NCI-H1105 treated with DMSO at 0.1 percent for 48 hours (cell line): ENCODE measurements at places on chromosomes 7 and 10.
A peak's percentile ranks its signal among the peaks of the same experiment; 100 is the strongest.

- no peak for DNase-seq
Observed at GRCh38 chr10:98349508-98349922, 65.5 kb downstream of the PYROXD2 start.

- DNase-seq, result peak; percentile 54
Observed at GRCh38 chr7:33050535-33051318, 11.8 kb downstream of the NT5C3A start.

GRCh38 chr10:1169186-1169885 lies 113.2 kb downstream of the WDR37 start:
- DNase-seq, result no peak

- DNase-seq, result peak; percentile 73
Observed at GRCh38 chr7:39838326-39838725, 111.7 kb upstream of the CDK13 start.

DNA sequence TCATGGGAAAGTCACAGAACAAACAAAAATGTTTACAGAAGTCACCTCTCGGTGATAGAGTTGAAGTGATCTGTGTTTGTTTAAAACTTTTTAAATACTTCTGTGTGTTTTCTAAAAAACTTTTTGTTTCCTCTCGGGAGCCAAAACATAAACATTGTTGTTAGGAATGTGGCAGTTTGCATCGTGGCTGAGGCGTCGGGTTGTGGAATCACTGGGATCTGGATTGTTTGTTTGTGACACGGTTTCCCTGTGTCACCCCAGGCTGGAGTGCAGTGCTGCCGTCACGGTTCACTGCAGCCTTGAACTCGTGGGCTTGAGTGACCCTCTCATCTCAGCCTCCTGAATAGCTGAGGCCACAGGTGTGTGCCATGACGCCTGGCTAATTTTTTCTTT lies 29.0 kb upstream of the SUN1 start:
- DNase-seq, result no peak

GRCh38 chr10:61063034-61063433 lies 119.0 kb upstream of the RHOBTB1 start:
- no peak for DNase-seq

GRCh38 chr7:80722616-80723195 lies 84.3 kb downstream of the CD36 start:
- no peak for DNase-seq

- no peak for DNase-seq
Observed at GRCh38 chr10:22644222-22644621, 70.2 kb downstream of the PIP4K2A start.

DNA sequence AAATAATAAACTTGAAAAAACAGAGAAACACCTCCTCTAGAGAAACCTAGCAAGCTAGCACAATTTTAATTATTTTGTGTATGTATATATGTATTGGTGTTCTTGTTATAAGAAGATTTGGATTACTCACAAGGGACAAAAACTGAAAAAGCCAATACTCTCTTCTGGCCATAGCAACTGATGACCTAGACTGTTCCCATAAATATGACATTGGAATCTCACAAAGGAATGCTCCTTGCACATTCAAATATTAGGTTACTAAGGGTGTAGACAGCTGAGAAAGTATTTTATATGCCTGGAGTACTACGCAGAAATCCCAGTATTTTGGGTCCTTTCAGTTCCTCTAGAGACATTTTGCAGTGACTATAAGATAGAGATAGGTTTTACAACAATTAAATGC lies 279.4 kb downstream of the FZD1 start:
- no peak for DNase-seq

DNA sequence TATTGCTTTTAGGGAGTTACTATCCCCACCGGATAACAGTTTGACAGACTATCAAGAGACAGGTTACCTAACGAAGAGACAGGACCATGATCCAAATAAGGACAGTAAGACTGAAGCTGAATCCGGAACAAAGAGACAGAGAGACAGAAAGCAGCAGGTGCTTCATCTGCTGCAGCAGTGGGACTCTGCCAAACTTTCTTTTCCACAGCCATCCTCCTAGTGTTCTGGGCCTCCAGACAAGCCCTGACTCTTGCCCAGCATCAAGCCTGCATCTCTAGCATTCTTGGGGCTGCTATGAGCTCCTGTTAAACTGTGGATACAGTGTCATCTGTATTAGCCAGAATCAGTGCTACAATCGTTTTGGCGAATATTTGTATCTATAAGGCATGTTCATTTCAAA lies 761.7 kb downstream of the GRID1 start:
- DNase-seq, result no peak

DNA sequence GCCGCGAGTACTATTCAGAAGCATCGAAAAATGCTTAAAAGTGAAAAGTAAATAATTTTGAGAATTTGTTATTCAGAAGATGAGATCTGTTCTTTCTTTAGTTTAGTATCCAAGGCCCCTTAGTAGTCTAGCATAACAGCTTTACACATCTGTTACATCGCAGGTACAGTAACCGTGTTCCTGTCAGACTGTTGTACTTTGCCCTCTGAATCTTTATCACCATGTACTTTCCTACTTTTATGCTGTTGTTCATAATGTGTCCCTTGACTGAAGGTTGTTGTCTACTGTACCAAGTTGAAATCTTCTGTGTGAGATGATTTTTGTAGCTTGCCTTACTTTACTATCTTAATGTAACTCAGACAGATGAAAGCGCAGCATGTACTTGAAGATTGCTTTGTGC lies 38.3 kb downstream of the WAC start:
- DNase-seq, result no peak

- DNase-seq, result no peak
Observed at GRCh38 chr10:49666054-49666615, 13.3 kb upstream of the C10orf53 start.

- DNase-seq, result no peak
Observed at GRCh38 chr10:27382176-27382575, 121.9 kb upstream of the RAB18 start.

- no peak for DNase-seq
Observed at GRCh38 chr7:30678805-30679204, 3.5 kb downstream of the CRHR2 start.

DNA sequence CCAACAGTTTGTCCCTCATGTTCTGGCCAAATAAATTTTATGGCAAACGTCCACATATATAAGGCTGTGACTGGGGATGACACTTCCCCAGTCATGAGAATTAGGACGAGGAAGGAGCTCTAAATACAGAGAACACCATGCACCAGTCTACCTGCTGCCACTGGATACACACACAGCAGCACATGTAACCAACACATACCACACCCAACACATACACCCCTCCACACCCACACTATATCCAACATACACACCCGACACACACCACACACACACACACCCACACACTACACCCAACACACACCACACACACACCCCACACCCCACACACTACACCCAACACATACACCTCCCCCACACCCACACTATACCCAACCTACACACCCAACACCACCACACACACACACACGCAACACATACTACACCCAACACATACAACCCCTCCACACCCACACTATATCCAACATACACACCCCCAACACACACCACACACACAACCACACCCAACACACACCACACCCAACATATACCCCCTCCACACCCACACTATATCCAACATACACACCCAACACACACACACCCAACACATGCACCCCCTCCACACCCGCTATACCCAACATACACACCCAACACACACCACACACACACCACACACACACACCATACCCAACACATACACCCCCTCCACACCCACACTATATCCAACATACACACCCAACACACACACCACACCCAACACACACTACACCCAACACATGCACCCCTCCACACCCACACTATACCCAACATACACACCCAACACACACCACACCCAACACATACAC lies 74.1 kb downstream of the HIPK2 start:
- no peak for DNase-seq

GRCh38 chr7:29239638-29240037 lies 45.1 kb downstream of the CHN2 start:
- no peak for DNase-seq
